Foreskin keratinocyte (primary cell): ENCODE measurements at places on chromosomes 1 and 21.

GRCh38 chr1:150259217-150259616 lies 1.6 kb downstream of the CA14 start:
- no peak for DNase-seq

DNA sequence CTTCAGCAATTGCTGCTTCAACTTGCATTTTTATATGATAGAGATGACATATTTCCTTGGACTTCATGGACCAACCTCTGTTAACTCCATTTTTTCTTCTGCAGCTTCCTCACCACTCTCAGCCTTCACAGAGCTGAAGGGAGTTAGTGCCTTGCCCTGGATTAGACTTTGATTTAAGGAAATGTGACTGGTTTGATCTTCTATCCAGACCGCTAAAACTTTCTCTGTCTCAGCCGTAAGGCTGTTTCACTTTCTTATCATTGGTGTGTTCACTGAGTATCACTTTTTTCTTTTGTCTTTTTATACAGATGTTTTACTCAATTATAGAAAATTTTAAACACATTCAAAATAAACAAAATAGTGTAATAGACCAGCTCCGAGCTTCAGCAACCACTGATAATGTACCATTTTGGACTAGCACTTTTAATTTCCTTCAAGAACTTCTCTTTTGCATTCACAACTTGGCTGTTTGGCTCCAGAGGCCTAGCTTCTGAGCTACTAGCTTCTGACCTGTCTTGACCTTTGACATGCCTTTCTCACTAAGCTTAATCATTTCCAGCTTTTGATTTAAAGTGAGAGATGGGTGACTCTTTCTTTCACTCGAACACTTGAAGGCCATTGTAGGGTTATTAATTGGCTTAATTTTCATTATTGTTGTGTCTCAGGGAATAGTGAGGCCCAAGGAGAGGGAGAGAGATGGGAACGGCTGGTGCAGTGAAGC lies 9.3 kb downstream of the NEK7 start:
- no peak for DNase-seq

DNA sequence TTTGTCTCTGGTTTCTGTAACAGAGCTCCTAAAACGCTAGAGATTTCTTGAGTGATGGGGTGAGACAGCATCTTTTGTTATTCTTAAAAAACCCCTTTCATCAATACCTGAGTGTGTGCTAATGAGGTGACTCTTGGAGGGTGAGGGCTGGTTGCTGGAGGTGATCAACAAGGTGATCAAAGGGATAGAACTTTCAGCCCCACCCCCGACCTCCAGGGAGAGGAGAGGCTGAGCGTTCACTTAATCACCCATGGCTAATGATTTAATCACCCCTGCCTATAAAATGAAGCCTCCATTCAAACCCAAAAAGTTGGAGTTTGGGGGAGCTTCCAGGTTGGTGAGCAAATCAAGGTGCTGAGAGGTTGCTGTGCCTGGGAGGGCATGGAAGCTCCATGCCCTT lies 175.4 kb downstream of the SLC35F3 start:
- DNase-seq, result no peak

DNA sequence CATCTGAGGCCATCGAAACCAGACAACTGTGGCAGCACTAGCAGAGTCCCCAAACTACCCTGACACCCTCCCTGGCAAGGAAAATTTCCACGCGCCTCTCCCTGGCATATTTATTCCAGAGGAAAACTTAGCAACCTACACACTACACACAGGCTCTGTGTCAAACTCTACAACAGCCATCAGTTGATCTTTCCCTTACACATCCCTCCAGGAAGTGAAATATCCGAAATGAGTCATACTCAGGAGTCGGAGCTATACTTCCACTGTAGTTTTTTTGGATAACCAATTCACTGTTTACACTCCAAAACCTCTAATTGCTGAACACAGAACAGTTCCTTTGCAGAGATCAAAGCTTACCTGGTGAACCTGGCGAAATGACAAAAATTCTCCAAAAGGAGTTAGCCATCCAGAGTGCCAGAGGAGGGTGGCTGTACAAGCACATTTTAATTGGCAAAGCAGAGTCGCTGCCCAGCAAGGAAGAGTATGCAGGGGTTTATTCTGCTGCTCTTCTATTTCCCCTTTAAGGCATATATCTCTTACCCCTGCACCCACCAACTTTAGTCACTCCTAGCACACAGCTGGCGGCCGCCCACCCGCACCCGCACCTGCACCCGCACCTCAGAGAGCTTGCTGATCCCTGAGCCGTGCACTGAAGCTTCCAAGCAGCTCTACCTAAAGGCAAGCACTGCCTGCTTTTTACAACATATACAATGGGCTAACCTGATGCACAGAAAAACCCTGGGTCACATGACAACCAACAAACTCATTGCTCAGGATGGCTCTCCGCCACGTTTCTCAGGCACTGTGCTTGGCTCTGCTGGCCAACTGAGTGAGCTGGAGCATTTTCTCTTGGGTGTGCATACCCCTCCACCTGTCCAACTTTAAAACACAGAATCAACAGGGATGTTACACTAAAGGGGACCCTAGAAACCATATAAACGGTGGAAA lies 54.9 kb downstream of the CAPZB start:
- DNase-seq, result peak; percentile 21

DNA sequence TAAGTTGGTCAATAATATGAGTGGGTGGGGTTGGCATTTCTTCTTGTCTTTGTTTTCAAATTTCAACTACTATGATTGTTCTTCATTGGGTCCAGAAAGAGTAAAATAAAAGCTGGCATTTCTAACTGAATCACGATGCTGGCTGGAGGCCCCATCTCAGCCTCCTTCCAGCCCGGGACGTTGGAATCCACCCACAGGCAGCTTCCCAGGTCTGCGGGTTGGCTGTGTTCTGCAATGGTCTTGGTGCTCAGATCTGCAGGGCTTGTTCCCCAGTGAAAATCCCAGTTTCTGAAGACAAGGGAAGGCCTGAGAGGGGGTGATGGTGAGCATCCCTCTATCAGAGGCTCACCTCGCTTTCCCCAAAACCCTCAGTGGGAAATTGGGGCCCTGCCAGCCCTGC lies 54.7 kb upstream of the ARHGEF16 start:
- DNase-seq, result no peak

DNA sequence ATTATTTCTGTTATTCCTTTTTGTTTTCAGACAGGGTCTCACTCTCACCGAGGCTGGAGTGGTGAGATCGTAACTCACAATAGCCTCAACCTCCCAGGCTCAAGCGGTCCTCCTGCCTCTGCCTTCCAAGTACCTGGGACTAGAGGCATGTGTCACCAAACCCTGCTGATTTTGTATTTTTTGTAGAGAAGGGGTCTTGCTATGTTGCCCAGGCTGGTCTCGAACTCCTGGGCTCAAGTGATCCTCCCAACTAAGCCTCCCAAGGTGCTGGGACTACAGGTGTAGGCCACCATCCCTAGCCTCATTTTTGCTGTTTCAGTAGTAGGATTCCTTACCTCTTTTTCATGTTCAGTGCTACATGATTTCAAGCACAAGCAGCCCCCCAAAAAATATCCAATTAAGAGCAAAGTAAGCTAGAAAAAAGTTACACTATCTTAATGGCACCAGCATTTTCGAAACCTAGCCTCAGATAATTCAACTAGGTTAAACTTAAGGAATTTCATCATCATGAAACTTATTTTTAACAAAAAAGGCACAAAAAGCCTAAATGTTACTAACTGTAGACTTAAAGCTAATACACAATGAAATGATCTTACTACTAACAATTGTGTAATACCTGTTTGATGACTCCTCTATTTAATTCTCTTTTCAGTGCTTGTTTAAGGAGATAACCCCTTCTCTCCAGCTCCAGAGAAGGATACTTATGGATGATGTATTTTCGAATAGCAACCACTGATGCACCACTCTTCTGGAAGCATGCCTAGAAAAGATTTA lies 16.6 kb downstream of the HP1BP3 start:
- no peak for DNase-seq

DNA sequence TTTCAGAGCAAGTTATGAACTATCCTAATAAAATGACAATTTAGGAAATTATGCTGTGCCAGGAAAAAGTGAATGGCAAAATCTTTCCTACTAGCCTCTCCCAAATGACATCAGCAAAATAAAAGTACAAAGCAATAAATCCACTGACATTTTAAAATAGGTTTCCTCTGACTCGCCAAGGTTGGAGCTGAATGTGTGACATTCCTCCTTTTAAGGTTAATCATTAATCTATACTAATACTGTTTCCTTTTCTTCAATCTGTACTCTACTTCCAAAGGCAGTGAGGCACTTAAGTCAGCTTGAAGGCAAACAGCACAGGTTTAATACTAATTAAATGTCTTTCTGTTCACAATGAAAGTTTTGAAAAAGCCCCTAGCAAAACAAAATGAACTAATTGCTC lies 15.7 kb downstream of the RNF19B start:
- DNase-seq, result no peak
